ENCODE measurements at places on chromosomes 3 and 15. TPM values are rescaled to one million over a fixed set of nuclear protein-coding genes. Genes with fewer than 3 reads are reported as not detected.

DNA sequence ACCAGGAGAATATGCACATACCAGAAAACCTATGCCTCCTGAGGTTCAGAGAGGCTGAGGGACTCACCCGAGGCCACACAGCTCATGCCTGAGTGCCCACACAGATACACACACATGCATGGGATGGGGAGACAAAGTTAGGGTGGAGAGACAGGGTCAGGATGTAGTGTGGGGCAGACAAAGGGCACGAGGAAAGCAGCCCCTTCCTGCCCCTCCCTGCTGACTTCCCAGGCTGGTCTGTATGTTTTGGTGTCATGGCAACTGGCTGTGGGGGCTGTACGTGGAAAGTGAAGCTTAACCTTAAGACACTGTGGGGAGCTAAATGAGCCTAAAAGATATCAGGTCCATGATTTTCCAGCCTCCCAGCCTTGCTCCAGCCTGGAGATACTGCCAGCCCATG, 57.8 kb downstream of the EPHB3 start:
- no peak for DNase-seq

The IL12A gene
- total RNA-seq = 0.51 TPM

The PP2D1 gene
- not detected for total RNA-seq

GRCh38 chr15:75033809-75034208, 10.4 kb downstream of the PPCDC start:
- DNase-seq = no peak

- DNase-seq = no peak
These were observed 100.9 kb downstream of the PGPEP1L start for GRCh38 chr15:98906712-98907083.

All from cardiac septum (tissue), 1 donor.